ENCODE measurements at places on chromosomes 1 and 21.

GRCh38 chr1:58983162-58983561, 199.3 kb upstream of the JUN start:
- no peak for DNase-seq

DNA sequence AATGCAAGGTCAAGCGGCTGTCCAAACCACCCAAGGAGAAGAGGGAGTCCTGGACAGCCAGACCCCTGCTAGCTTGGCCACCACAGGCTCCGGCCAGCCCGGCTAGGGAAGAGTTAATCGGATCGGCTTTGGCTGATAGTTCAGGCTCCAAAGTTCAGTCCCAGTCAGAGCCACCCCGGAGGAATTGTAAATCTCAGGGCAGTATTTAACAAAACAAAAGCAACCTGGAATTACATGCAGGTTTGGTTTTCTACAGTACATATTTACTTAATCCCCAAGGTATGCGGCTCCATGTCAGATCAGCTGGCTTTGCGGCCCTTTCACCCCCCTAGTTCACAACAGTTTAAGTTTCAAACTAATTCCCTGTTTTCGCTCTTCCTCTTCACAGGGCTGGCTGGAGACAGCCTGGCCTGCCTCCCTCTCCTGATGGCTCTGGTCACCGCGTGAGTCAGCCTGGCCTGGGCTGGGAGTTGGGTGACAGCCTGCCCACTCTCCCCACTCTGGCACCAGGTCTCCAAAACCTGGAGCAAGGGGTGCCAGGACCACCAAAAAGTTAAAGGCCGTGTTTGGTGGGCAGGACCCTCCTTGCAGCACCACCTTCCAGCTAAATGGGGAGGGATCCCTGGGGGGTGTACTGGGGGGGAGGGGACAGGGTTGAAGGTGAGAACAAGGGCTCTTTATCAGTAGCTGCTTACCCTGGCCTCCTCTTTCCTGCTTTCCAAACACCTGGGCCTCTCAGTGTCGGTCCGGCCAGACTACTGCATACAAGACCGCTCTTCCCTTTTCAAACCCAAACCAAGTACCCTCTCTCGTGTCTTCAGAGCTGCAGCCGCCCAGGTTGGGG, 1.9 kb downstream of the DHRS3 start:
- no peak for DNase-seq

DNA sequence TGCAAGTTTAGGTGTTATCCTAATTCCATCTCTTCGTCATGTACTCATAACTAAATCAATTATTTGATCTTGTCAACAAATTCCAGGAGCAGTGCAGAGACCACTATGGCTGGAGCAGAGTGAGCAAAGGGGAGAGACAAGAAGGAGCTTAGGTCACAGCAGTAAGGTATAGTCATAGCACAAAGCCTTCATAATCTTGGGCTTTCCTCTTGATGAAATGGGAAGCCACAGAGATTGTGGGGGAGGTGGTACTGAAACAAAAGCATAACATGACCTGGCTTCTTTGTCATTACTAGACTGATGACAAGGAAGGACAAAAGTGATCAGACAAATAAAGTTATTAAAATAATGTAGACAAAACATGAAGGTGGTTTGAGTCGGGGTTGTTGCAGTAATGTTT, 60.1 kb upstream of the PTGS2 start:
- DNase-seq, result no peak

GRCh38 chr1:32307324-32307723, 15.4 kb downstream of the HDAC1 start:
- no peak for DNase-seq

DNA sequence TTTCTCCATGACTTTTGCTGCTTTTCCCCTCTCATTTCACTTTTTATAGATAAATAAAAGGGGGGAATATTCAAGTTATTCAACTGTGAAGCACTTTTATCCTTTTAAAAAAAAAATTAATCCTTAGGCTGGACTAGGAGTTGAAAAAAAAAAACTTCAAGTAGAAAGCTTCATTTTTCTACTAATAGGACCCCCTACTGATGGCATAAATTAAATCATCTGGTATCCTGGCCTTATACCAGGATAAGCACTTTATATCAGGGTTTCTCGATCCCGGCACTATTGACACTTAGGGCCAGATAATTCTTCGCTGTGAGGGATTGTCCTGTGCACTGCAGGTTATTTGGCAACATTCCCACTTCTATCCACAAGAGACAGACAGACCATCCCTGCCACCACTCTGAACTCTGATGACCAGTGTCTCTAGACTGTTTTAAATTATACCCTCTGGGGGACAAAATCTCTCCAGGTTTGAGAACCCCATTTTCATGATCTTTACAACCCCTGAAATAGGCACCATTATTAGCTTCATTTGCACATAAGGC, 17.6 kb downstream of the USP33 start:
- DNase-seq, result no peak

GRCh38 chr1:167645140-167645541, 15.1 kb downstream of the RCSD1 start:
- DNase-seq, result no peak

DNA sequence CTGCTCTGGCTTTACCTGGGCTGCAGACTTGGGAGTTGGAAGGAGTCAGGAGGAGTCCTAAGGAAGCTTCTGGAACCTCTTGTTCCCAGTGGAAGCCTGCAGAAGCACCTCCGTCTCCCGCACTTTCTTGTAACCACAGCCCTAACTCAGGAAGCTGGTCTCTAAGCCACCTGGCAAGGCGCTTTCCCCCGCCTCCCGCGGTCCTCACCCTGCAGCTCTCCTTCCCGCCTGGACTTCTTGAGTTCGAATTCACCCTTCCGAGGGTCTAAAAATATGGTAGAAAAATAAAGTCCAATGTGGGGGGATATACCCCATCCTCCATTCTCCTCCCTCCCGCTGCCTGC, 15.1 kb downstream of the PAX7 start:
- no peak for DNase-seq

GRCh38 chr1:201566933-201567801, 28.2 kb downstream of the NAV1 start:
- no peak for DNase-seq

GRCh38 chr1:240414237-240414636, 197.7 kb downstream of the GREM2 start:
- DNase-seq, result no peak

DNA sequence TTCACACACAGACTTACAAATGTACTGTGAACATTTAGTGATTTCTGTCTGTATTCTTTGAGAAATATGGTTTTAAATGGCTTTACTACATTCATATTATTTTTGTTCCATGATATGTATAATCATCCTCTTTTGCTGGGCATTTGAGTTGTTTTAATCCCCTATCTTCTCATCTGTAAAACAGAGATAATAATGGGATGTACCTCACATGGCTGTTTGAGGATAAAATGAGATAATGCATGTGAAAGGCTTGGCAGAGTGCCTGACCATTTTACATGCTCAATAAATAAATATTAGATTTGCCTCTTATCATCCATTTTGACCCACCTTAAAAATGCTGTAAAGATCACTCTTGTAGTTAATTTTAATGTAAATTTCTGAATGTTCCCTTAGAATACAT, 197.2 kb downstream of the C1orf94 start:
- no peak for DNase-seq

All from activated CD4-positive, alpha-beta T cell treated with anti-CD3 and anti-CD28 coated beads for 4 hours (primary cell).